T-helper 2 cell treated with Interferon-gamma antibody and Interleukin-4, amounts not matched to agents 100 ng/mL and 5 ng/mL, for 36 hours (primary cell): ENCODE measurements at places on chromosomes 16 and 17. TPM values are rescaled to one million over a fixed set of nuclear protein-coding genes. Genes with fewer than 3 reads are reported as not detected.

The RNF43 gene
- 3.6 and 3.7 TPM in 2 replicates for total RNA-seq

The ARHGDIA gene
- total RNA-seq: 703 and 716 TPM in 2 replicates

The KRTAP4-5 gene
- not detected in 2 replicates for total RNA-seq

The BEAN1 gene
- not detected in 2 replicates for total RNA-seq

The MAF gene
- total RNA-seq: 46.2 and 47.6 TPM in 2 replicates

The MT4 gene
- not detected in 2 replicates for total RNA-seq

The KRTAP2-2 gene
- total RNA-seq: not detected in 2 replicates

The CUEDC1 gene
- 0.09 and 0.25 TPM in 2 replicates for total RNA-seq

The SCNN1G gene
- total RNA-seq: not detected in 2 replicates

The PIRT gene
- not detected in 2 replicates for total RNA-seq

The DNAH9 gene
- not detected in 2 replicates for total RNA-seq

The BIRC5 gene
- total RNA-seq: 72.3 and 79.5 TPM in 2 replicates

The FTO gene
- total RNA-seq: 65.3 and 66.4 TPM in 2 replicates

The HOXB3 gene
- total RNA-seq: 10.0 and 10.7 TPM in 2 replicates

The MT1X gene
- total RNA-seq: 61.4 and 64.6 TPM in 2 replicates

The PYDC1 gene
- total RNA-seq: not detected in 2 replicates

The ZNF423 gene
- total RNA-seq: 0.05 TPM in 1 of 2 replicates, not detected in the other

The DRC3 gene
- total RNA-seq: not detected in 2 replicates

The CDH3 gene
- total RNA-seq: 0.23 and 0.45 TPM in 2 replicates

The FOXN1 gene
- total RNA-seq: not detected in 2 replicates

The KRT27 gene
- not detected in 2 replicates for total RNA-seq

The AGRP gene
- not detected in 2 replicates for total RNA-seq

The ITGB3 gene
- total RNA-seq: 1.7 and 1.9 TPM in 2 replicates

The LSM12 gene
- total RNA-seq: 66.8 and 69.2 TPM in 2 replicates

The TRIM25 gene
- 109 and 111 TPM in 2 replicates for total RNA-seq

The PIK3R5 gene
- 56.2 and 58.8 TPM in 2 replicates for total RNA-seq

The SLC39A11 gene
- total RNA-seq: 26.9 and 29.2 TPM in 2 replicates

The USP6 gene
- 0.02 and 0.09 TPM in 2 replicates for total RNA-seq

The BRIP1 gene
- total RNA-seq: 22.2 and 25.7 TPM in 2 replicates

The TADA2A gene
- 44.1 and 44.6 TPM in 2 replicates for total RNA-seq

The PRAC1 gene
- not detected in 2 replicates for total RNA-seq

The CEP295NL gene
- total RNA-seq: not detected in 2 replicates

The MSLN gene
- total RNA-seq: 0.18 TPM in 1 of 2 replicates, not detected in the other

The HOXB8 gene
- not detected in 2 replicates for total RNA-seq

The DLX3 gene
- not detected in 2 replicates for total RNA-seq

The CD300LF gene
- total RNA-seq: not detected in 2 replicates

The CA7 gene
- total RNA-seq: 0.11 and 0.20 TPM in 2 replicates

The AATF gene
- 70.5 and 73.9 TPM in 2 replicates for total RNA-seq

The ALDH3A1 gene
- total RNA-seq: not detected in 2 replicates

The SLC16A6 gene
- total RNA-seq: 5.3 and 5.7 TPM in 2 replicates

The AHSP gene
- total RNA-seq: not detected in 2 replicates

The MYOCD gene
- total RNA-seq: not detected in 2 replicates
